Activated CD4-positive, alpha-beta T cell treated with anti-CD3 and anti-CD28 coated beads, Interleukin-2, amount 10 ng/mL, durations not matched to agents 7 days and 5 days (primary cell): ENCODE measurements at places on chromosomes 11 and 22. TPM values are rescaled to one million over a fixed set of nuclear protein-coding genes. Genes with fewer than 3 reads are reported as not detected.
A peak's percentile ranks its signal among the peaks of the same experiment; 100 is the strongest.

PLAAT2 gene
- total RNA-seq = not detected

SHISA8 gene
- not detected for total RNA-seq

DNA sequence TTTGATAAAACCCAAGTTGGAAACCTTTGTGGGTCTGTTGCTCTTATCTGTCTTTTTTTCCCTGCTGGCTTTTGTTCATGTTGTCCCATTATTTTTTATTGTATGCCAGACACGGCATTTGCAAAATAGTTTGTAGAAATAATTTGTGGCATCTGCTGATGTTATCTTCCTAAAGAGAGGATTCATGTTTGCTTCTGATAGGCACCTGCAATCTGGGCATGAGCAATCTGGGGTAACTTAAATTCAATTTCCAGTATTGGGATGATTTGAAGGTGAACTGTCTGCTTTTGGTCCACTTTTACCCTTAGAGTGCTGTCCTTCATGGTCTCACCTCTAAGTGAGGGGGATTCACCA lies 126.9 kb downstream of the CEP164 start:
- no peak for DNase-seq

- no peak for DNase-seq
Observed at GRCh38 chr22:42060489-42060888, 10.1 kb downstream of the NAGA start.

VPREB1 gene
- total RNA-seq = not detected

DNA sequence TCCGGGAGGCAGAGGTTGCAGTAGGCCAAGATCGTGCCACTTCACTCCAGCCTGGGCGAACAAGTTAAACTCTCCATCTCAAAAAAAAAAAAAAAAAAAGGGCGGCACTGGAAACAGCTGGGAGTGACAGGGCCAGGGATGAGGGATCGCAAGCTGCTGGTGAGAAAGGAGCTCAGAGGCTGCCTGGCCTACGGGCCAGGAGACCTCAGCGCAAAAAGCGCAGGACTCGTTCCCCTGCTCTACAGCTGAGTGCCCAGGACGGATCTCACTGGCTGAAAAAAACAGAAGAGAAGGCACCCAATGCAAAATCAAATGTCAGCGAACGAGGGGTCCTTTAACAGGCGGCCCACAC lies 650 bp upstream of the NUP50 start:
- no peak for DNase-seq

ANGPTL5 gene
- not detected for total RNA-seq

- no peak for DNase-seq
Observed at GRCh38 chr22:37454857-37455686, 27.8 kb upstream of the ELFN2 start.

GRCh38 chr11:2110521-2110920 lies 28.7 kb downstream of the IGF2 start:
- DNase-seq = no peak

- no peak for DNase-seq
Observed at GRCh38 chr11:68173926-68174325, 39.2 kb downstream of the KMT5B start.

- peak; percentile 37 for DNase-seq
Observed at GRCh38 chr22:24437741-24438328, 10.4 kb downstream of the ADORA2A start.

CATSPERZ gene
- not detected for total RNA-seq
